ENCODE measurements at places on chromosomes 12 and 14.
A peak's percentile ranks its signal among the peaks of the same experiment; 100 is the strongest.

- DNase-seq: no peak
- H3K36me3 ChIP-seq: no peaks in the 10 kb centered on the region
- H3K4me1 ChIP-seq: no peaks in the 10 kb centered on the region
- no peak overlapping the region for H3K4me3 ChIP-seq
- peaks cover 27% of the 10 kb centered on the region for H3K27me3 ChIP-seq
Observed at GRCh38 chr12:105474672-105475071, 144.2 kb downstream of the C12orf75 start.

DNA sequence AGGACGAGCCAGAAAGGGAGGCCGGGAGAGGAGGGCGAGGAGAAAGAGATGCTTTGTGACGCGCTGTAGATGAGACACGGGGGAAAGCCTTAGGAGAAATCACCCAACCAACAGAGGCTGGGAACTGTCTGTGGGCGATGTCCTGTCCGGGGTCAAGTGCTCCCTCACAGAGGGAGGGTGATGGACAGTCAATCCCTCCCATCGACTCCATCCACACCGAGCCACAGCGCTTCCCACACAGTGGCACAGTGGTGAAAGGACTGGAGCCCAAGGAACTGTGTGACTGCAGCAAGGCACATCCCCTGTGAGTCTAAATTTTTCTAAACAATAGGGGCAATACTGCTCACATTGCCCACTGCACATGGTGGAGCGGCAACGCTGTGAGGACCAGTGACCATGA is 89.1 kb downstream of the TTC7B start:
- no peak overlapping the region for H3K4me3 ChIP-seq
- H3K4me1 ChIP-seq: no peaks in the 10 kb centered on the region
- no peak for DNase-seq
- no peaks in the 10 kb centered on the region for H3K36me3 ChIP-seq
- H3K27me3 ChIP-seq: no peaks in the 10 kb centered on the region

DNA sequence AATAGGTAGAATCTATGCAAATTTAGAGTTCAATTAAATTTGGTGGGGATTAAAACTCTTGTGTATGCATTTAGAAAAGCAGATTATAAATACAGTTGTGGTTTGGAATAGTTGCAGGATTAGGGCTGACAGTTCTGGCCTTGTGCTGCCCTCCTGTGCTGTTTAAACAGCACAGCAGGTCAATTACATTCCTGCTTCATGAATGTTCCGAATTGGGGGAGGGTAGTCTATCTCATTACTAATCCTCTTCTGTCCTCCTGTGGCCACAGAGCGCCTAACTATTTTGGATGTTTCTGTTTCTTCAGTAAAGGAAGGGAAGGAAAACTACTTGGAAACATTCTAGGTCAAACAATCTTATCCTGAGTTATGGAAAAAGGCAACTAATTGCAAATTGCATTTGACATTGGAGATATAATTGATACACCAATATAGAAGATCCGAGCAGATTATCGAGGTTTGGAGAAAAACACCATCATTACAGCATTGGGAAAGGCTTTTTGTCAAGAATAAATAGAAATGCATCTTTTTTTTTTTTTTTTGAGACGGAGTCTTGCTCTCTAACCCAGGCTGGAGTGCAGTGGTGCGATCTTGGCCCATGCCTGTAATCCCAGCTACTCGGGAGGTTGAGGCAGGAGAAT is 8.7 kb upstream of the GPR19 start:
- no peaks in the 10 kb centered on the region for H3K27me3 ChIP-seq
- no peaks in the 10 kb centered on the region for H3K36me3 ChIP-seq
- H3K27ac ChIP-seq: peak overlapping the region; percentile 49
- no peak for DNase-seq

DNA sequence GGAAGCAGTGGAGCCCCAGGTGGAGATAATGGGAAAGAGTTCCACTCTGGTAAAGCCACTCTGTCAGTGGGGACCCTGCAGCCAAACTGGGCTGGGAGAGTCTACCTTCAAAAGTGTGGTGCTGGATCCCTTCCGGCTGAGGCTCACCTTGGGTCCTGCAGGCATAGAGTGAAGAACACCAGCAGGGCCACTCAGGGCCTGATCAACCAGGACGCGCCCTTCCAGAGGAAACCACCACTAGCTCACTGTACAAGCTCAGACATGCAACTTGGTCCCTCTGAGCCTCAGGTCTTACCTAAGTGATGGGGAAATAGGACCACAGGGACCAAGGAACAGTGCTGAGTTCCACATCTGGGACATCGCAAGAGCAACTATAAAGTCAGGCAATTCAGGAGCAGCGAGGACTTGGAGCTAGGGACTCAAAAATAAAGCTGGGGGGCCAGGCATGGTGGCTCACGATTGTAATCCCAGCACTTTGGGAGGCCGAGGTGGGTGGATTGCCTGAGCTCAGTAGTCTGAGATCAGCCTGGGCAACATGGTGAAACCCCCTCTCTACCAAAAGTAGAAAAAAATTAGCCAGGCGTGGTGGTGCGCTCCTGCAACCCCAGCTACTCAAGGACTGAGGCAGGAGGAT is 5.9 kb upstream of the PRPH start:
- no peak for DNase-seq
- H3K27me3 ChIP-seq: peaks cover 34% of the 10 kb centered on the region
- H3K27ac ChIP-seq: no peak overlapping the region
- H3K4me3 ChIP-seq: no peak overlapping the region

DNA sequence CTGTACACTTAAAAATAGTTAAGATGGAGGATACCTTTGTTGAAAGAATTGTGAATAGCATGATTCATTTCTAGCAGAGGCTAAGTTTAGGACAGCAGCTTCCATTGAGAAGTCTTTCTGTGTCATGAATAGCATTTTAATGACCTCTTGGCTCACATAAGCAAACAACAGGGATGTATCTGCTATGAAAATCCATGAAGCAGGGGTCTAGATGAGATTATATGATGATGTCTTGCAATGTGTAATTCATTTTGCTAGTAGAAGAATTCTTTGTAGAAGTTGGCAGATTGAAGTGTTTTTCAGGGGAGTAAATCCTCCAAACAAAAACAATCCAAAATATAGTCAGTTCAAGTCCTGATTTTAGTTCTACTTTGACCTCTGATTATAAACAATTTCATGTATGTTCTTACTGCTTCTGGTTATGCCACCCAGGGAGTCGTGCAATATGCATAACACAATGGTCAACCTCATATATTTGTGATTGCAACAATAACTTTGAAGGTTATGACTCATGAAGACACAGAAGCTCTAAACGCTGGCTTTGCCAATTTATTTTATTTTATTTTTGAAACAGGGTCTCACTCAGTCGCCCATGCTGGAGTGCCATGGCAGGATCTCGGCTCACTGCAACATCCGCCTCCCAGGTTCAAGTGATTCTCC is 6.9 kb upstream of the RD3L start:
- H3K27me3 ChIP-seq: peaks cover 27% of the 10 kb centered on the region
- no peaks in the 10 kb centered on the region for H3K36me3 ChIP-seq
- H3K27ac ChIP-seq: no peak overlapping the region
- peaks cover 3% of the 10 kb centered on the region for H3K4me1 ChIP-seq
- no peak for DNase-seq
